ENCODE measurements at places on chromosomes 4 and X.

DNA sequence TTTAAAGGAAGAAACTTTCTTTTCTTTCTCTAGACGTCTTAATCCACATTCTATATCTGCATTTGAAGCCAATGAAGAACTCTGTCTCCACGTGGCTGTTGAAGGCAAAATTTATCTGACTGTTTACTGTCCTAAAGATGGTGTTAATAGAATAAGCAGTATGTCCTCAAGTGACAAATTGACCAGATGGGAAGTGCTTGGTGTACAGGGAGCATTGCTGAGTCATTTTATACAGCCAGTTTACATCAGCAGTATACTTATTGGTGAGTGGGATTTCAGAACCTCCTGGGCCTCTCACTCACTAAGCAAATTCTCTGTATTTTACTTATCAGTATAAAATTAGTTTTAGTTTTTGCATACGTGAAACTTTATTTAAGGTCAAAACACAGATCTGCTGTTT is 33.7 kb downstream of the ADAD1 start:
- peak; percentile 0 for DNase-seq

DNA sequence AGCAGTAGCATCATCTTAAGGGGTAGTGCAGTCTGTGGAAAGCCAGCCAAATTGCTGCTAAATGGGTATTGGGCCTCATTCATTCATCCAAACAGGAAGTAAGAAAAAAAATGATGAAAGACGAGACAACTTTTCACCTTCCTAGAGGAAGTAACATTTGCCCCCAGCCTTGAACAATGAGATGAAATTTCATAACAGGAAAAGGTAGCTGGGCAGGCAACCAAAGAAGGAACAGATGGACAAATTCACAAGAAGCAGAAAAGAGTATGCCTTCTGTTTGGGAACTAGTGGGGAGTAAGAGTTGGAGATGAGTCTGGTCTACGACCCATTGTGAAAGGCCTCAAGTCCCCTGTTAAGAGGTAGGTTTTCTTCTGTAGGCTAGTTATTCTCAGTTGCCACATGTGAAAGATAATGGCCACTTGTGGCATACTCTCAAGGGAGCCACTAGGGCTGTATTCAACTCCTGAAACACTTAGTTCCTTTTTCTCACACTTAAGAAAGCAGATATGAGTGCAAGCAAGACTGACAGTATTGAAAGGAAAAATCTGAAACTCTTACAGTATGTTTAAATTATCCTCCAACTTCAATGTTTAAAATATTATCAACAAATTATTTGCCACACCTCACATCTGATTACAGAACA is 190.4 kb downstream of the AR start:
- peak; percentile 64 for DNase-seq

- DNase-seq: no peak
Measured at GRCh38 chr4:23972187-23972586, 82.3 kb upstream of the PPARGC1A start.

DNA sequence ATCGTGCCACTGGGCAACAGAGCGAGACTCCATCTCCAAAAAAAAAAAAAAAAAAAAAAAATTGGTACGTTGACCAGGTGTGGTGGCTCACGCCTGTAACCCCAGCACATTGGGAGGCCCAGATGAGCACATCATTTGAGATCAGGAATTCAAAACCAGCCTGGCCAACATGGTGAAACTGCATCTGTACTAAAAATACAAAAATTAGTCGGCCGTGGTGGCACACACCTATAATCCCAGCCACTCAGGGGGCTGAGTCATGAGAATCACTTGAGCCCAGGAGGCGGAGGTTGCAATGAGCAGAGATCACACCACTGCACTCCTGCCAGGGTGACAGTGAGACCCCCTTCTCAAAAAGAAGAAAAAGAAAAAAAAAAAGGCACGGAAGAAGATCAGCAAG is 24.5 kb downstream of the RBMX start:
- no peak for DNase-seq

DNA sequence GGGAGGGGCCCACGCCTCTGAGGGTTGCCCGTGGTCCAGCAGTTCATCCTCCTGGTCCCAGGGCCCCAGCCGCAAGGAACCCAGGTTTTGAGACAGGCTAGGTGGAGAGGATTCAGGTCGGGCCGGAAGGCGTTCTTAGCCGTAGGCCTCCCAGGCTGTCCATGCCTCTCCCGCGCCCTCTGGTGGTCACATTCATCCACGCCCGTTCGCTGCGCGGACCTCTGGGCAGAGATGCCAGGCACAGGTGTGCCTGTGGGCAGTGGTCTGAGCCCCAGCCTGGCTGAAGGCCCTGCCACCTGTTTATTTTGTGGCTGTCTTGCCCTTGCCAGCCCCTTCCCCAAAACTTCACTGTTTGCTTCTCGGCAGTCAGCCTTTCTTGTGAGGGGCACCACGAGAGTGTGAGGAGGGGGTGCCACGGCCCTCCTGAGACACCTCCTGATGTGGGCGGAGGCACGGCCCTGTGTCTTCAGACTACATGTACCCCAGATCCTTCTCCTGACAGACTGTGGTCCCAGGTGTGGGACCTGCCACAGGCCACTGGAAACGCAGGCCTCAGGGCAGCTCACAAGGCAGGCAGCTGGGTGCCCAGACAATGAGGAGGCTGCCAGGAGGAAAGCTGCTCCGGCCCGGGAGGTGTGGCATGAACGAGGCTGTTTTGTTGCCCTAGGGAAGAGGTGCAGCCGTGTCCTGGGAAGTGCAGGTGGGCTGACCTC is 5.0 kb downstream of the UVSSA start:
- DNase-seq: peak; percentile 76

All from lung microvascular endothelial cell (primary cell).